ENCODE measurements at places on chromosomes 11 and 22. TPM values are rescaled to one million over a fixed set of nuclear protein-coding genes. Genes with fewer than 3 reads are reported as not detected.
A peak's percentile ranks its signal among the peaks of the same experiment; 100 is the strongest.

DNA sequence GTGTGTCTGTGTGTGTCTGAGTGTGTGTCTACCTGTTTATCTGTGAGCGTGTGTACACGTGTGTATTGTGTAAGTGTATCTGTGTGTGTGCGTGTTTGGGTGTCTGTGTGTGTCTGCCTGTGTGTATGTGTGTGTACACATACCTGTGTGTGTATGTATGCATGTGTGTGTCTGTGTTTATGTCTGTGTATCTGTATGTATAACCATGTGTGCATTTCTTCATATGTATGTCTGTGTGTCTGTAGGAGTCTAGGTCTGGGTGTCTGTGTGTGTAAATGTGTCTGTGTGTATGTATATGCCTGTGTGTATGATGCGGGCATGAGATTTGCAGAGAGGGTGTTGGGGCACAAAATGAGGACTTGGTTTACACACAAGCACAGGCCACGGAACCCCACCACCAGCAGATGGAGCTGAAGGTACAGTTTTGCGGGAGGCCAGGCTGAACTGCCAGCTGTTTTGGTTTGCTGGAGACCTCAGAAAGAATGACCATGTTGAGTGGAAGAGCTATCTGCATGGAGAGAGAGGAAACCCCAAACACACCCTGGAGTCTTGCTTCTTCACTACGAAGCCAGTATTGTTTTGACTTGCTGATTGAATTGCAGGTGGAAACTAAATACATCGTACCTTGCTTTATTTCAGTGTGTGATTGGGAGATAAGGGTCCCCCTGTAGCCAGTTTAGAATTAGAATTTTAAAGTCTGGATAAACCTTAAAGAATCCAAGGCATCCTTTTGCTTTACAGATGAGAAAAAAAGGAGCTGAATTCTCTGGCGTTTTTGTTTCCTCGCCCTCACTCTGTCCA is 497.2 kb downstream of the NTM start:
- peaks cover 9% of the 10 kb centered on the region for H3K27me3 ChIP-seq
- peaks cover 32% of the 10 kb centered on the region for H3K4me1 ChIP-seq
- DNase-seq, result peak; percentile 83
- peak overlapping the region; percentile 15 for H3K27ac ChIP-seq
- H3K36me3 ChIP-seq, result no peaks in the 10 kb centered on the region

DNA sequence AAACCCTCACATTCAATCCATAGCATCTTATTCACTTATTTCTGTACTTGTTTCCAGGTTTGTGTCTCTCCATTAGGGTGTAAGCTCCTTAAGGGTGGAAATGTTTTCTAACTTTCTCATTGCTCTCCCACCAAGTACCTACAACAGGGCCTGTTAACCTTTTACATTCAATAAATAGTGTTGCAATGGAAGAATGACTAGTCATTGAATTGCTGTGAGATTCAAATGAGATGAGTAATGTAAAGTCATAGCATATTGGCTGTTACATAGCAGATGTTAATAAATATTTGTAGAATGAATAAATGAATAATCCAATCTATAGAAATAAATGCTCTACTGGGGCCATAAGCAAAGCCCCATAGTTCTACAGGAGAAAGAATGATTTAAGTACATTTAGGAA is 75.4 kb upstream of the DDI1 start:
- no peak overlapping the region for H3K27ac ChIP-seq
- no peak for DNase-seq
- H3K4me1 ChIP-seq, result no peaks in the 10 kb centered on the region

EMID1 gene
- total RNA-seq, result 0.76 TPM

RANGAP1 gene
- 80.8 TPM for total RNA-seq

DNA sequence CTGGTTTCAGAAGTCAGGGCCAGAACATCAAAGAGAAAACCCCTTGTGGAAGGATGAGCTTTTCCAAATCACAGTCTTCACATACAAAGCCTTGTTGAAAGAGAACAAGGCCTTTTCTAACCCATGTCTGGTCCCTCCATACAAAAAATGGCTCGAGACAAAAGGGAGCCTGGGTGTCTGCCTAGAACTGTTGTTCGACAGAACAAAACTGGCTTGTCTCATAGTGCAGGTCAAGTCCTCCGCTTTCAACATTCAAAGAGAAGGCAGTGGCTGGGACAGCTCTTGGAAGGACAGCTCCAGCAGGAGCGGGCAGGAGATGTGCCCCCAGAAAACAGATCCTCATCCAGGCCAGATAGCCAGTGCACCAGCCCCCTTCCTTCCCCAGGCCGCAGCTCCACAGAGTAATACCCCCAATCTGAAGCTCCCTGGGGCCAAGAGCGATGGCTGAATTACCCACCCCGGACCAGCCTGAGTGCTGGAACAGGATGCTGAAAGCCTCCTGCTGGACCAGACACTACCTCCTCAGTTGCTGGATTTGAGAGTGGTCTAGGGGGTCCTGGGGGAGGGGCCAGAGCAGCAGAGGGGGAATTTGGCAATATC is 27.6 kb downstream of the USH1C start:
- H3K27ac ChIP-seq, result no peak overlapping the region
- H3K4me3 ChIP-seq, result no peak overlapping the region
- peaks cover 5% of the 10 kb centered on the region for H3K4me1 ChIP-seq

All from glutamatergic neuron (in vitro differentiated cells).